Stimulated activated CD8-positive, alpha-beta memory T cell treated with anti-CD3 and anti-CD28 coated beads, Interleukin-15, amount 100 ng/mL, for 1 hour (primary cell): ENCODE measurements at places on chromosomes 13 and 19.

DNA sequence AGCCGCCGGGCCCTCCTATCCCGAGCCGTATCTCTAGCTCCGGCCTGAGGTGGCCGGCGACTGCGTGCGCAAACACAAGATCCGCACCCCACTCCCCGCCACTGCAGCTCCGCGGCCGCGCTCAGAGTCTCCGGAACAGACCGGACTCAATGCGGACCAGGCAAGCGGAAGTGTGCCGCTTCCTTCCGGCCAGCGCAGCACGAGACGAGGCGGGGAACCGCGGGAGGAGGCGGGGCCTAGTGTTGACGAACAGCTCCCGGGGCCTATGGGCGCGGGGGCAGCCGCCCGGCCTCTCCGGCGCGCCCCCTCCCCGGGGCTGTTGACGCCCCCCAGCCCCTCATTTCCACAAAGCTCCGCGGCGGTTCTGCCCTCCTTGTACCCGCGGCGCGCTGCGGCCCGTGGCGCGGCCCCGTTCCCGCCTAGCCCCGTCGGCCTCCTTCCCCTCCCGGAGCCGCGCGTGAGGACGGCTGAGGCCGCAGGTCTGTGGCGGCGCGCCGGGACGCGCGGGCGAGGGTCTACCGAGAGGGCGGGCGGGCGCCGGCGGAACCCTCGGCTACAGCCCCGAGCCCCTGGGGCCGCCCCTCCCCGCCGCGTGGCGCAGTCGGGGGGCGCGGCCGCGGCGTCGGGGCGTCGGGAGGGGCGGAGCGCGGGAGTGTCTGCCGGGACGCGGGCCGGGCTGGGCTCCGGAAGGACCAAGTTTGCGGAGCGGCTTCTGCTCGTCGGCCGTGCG is at the start of gene DPY19L3:
DPY19L3 (plus strand) TSS at position 340 of the 730 bp plus-strand sequence. CDS start 2,484 bp downstream, outside the sequence.
- peak; percentile 69 for DNase-seq

DNA sequence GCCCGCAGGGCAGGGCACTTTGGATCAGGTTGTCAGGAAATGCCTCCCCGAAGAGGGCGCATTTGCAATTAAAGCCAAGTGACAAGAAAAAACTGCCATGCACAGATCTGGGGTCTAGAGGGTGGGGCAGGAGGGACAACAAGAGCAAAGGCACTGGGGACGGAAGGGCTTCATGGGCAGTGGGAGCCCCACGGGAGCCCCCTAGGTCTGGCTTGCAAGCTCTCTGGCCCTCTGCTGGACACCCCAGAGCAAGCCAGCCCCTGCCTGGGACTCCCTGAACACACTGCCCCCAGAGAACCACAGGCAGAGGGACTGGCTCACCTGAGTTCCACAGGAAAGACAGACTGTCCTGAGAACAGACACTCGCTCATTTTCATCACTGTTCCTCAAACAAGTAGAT is 30.2 kb upstream of the C19orf12 start:
- DNase-seq = no peak

- DNase-seq = no peak
Measured at GRCh38 chr13:47216176-47216822, 319.4 kb upstream of the HTR2A start.

GRCh38 chr13:42373048-42373812 is 101.3 kb downstream of the AKAP11 start:
- no peak for DNase-seq

- DNase-seq = no peak
Measured at GRCh38 chr19:51716925-51717324, 6.9 kb downstream of the HAS1 start.

GRCh38 chr13:53873558-53873957 is 844.9 kb downstream of the OLFM4 start:
- DNase-seq = no peak

- no peak for DNase-seq
Measured at GRCh38 chr19:15892012-15892411, 5.9 kb downstream of the CYP4F2 start.

DNA sequence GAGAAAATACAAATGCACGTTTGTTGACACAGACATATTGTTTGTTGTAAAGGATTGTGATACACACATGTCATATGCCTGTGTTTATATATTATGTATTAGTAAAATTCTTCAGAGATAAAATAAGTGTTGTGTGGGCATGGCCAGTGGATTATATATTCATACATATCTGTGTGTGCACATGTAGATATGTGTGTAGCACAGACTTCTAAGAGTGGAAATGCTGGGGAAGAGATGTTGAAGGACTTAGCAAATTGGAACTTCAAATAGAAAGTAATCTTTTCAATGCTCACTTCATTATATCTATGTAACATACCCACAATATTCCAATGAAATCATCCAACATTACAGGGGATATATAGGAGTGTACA is 413.2 kb downstream of the LMO7 start:
- DNase-seq = no peak

GRCh38 chr19:35746087-35746462 is 624 bp downstream of the PSENEN start:
- no peak for DNase-seq

GRCh38 chr13:98576200-98576945 is 534 bp downstream of the STK24 start:
- DNase-seq = no peak

- DNase-seq = no peak
Measured at GRCh38 chr13:39501702-39502324, 101.2 kb downstream of the LHFPL6 start.
